ENCODE measurements at places on chromosomes 6 and 20.

DNA sequence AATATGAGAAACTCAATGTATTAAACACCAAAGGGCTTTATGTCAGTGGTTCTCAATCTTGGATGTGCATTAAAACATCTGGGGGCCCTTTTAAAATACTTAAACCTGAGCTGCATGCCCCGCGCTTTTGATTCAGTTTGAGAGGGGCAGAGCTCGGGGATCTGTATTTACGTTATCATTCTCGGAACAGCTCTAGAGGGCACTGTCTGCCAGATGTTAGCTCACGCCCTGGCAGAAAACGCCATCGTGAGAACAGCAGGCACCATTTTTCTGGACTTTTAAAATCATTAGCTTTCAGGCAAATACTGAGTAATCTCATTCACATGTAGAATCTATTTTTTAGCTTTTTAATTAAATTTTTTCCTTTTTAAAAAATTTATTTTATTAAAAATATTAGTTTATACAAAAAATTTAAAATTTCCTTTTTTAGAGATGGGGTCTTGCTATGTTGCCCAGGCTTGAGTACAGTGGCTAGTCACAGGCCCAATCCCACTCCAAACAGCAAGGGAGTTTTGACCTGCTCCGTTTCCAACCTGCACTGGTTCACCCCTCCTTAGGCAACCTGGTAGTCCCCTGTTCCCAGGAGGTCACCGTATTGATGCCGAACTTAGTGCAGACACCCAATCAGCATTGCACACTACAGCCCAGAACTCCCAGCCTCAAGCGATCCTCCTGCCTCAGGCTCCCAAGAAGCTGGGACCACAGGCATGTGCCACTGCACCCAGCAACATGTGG, 30.0 kb upstream of the ZNF133 start:
- no peak for DNase-seq

DNA sequence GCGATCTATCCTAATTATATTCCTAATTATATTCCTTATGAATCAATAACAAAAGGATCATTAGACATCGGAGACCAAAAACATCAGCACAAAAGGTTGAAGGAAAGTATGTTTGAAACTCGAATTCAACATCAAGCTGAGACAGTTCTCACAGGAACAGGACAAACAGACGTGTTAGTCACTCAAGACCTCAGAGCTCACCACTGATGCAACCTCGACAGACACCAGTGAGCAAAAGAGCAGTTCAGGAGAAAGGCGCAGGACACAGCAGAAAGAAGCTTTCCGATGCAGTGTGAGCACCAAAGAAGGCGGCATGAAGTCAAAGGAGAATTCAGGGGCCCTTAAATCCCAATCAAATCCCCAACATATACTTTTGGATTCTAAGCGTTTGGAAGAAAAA, 6.3 kb upstream of the RAMACL start:
- DNase-seq = peak; percentile 55

- DNase-seq = no peak
These were observed 26.2 kb upstream of the PGK2 start for GRCh38 chr6:49813248-49813647.

- DNase-seq = no peak
These were observed 19.5 kb downstream of the ACOT13 start for GRCh38 chr6:24686408-24686807.

- peak; percentile 3 for DNase-seq
These were observed 76.1 kb downstream of the ME1 start for GRCh38 chr6:83354747-83355146.

Measured in inflammatory macrophage treated with lipopolysaccharide for 4 hours (primary cell).